GM04503 (cell line): ENCODE measurements at places on chromosomes 1 and 21.

- no peak for DNase-seq
Measured at GRCh38 chr1:240056350-240056749, 35.3 kb upstream of the FMN2 start.

GRCh38 chr1:26838474-26839338, 12.2 kb downstream of the ZDHHC18 start:
- no peak for DNase-seq

GRCh38 chr21:34864370-34865149, 184.5 kb downstream of the RUNX1 start:
- DNase-seq, result no peak

DNA sequence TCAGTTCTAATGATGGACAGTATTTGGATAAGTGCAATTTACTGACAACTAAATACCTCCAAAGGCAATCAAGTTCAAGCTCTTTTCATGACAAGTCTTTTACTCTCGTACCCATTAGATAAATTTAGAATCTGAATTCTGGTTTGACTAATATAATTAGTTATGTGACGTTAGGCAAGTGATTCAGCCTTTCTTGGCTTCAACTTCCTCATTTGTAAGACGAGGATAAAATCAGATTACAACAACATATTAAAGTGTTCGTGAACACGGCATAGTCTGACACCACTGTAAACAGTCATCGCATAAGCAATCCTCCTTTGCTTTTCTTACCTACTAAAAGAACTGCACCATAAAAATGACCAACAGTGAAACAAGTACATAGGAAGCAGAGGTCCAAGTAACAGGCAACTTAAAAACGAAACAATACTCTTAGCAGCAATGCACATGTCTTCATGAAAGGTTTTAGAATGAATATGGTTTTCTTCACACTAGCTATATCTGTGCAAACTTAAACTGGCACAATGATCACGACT, 25.7 kb downstream of the COA6 start:
- no peak for DNase-seq

GRCh38 chr21:24897883-24898282, 709.4 kb downstream of the MRPL39 start:
- no peak for DNase-seq
